ENCODE measurements at places on chromosomes 3 and 15. TPM values are rescaled to one million over a fixed set of nuclear protein-coding genes. Genes with fewer than 3 reads are reported as not detected.

PSTPIP1 gene
- total RNA-seq = 182 TPM

PTX3 gene
- not detected for total RNA-seq

NTRK3 gene
- total RNA-seq = 1.6 TPM

IL12A gene
- total RNA-seq = 0.21 TPM

RBPMS2 gene
- total RNA-seq = not detected

PYGO1 gene
- total RNA-seq = not detected

LHFPL4 gene
- total RNA-seq = not detected

ABI3BP gene
- not detected for total RNA-seq

BNC1 gene
- not detected for total RNA-seq

C3orf52 gene
- 13.0 TPM for total RNA-seq

PPP1R14D gene
- not detected for total RNA-seq

AGBL1 gene
- not detected for total RNA-seq

CLSTN2 gene
- total RNA-seq = not detected

BCL2A1 gene
- total RNA-seq = 111 TPM

CHRNA7 gene
- total RNA-seq = not detected

ACTC1 gene
- not detected for total RNA-seq

IL17RE gene
- total RNA-seq = 1.1 TPM

LDHAL6B gene
- not detected for total RNA-seq

RBP2 gene
- not detected for total RNA-seq

ZNF148 gene
- total RNA-seq = 38.0 TPM

PAQR9 gene
- not detected for total RNA-seq

SIDT1 gene
- 11.5 TPM for total RNA-seq

GLT8D1 gene
- total RNA-seq = 39.0 TPM

CFAP20DC gene
- 0.98 TPM for total RNA-seq

Data from activated CD4-positive, alpha-beta T cell treated with anti-CD3 and anti-CD28 coated beads, Interleukin-2, amount 10 ng/mL, durations not matched to agents 24 days and 14 days (primary cell).